Neural progenitor cell (in vitro differentiated cells): ENCODE measurements at places on chromosomes 3 and 15. TPM values are rescaled to one million over a fixed set of nuclear protein-coding genes. Genes with fewer than 3 reads are reported as not detected.

Gene THSD4
- total RNA-seq, result 2.0 and 2.4 TPM in 2 replicates

Gene SCN11A
- 0.69 and 0.81 TPM in 2 replicates for total RNA-seq

DNA sequence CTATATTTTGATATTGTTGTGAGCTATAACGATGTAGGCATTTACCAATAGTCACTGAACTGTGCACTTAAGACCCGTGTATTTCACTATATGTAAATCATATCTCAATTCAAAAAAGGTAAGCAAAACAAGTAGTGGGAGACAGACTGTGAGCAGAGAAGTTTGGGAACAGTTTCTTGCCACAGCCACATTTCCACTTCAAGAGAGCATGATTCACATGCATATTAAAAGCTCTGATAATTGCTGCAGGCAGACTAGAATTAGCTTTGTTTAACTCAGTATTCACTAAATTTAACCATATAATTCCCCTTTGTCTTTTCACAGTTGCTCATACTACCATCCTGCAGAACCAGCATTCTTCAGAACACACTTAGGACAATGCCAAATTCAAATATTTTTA is 168.4 kb upstream of the ZNF385D start:
- no peak overlapping the region for H3K4me3 ChIP-seq
- H3K4me1 ChIP-seq, result peaks cover 6% of the 10 kb centered on the region
- no peaks in the 10 kb centered on the region for H3K36me3 ChIP-seq
- no peak for DNase-seq

Gene GOLGA8J
- not detected in 2 replicates for total RNA-seq

Gene RHOV
- total RNA-seq, result 1.2 TPM in 1 of 2 replicates, not detected in the other

GRCh38 chr3:114904633-114905032 is 242.5 kb downstream of the ZBTB20 start:
- H3K27me3 ChIP-seq, result no peaks in the 10 kb centered on the region
- H3K36me3 ChIP-seq, result no peaks in the 10 kb centered on the region
- no peak for DNase-seq
- H3K4me1 ChIP-seq, result peaks cover 27% of the 10 kb centered on the region
- no peak overlapping the region for H3K4me3 ChIP-seq
- H3K27ac ChIP-seq, result no peak overlapping the region

- H3K36me3 ChIP-seq, result no peaks in the 10 kb centered on the region
- H3K27me3 ChIP-seq, result no peaks in the 10 kb centered on the region
- H3K4me3 ChIP-seq, result no peak overlapping the region
Measured at GRCh38 chr3:41434781-41435180, 235.5 kb downstream of the CTNNB1 start.

DNA sequence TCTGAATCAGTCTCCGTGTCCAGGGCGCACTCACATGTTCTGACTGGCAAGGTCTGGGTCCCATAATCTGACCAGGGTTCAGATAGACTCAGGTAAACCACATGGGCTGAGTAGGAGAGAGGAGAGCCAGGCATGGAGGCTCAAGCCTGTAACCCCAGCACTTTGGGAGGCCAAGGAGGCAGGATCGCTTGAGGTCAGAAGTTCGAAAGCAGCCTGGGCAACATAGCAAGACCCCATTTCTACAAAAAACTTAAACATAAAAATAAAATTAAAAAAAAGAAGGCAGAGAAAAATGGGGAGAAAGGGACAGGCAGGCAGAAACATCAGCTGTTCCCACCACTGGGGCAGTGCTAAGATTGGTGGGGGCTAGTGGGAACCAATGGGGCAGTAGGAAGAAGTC is 5.4 kb downstream of the TMEM43 start:
- no peaks in the 10 kb centered on the region for H3K36me3 ChIP-seq
- DNase-seq, result no peak
- H3K4me1 ChIP-seq, result no peaks in the 10 kb centered on the region
- no peak overlapping the region for H3K4me3 ChIP-seq
- no peaks in the 10 kb centered on the region for H3K27me3 ChIP-seq

Gene IGSF11
- total RNA-seq, result 2.7 and 4.1 TPM in 2 replicates

Gene HCLS1
- total RNA-seq, result not detected in 2 replicates

DNA sequence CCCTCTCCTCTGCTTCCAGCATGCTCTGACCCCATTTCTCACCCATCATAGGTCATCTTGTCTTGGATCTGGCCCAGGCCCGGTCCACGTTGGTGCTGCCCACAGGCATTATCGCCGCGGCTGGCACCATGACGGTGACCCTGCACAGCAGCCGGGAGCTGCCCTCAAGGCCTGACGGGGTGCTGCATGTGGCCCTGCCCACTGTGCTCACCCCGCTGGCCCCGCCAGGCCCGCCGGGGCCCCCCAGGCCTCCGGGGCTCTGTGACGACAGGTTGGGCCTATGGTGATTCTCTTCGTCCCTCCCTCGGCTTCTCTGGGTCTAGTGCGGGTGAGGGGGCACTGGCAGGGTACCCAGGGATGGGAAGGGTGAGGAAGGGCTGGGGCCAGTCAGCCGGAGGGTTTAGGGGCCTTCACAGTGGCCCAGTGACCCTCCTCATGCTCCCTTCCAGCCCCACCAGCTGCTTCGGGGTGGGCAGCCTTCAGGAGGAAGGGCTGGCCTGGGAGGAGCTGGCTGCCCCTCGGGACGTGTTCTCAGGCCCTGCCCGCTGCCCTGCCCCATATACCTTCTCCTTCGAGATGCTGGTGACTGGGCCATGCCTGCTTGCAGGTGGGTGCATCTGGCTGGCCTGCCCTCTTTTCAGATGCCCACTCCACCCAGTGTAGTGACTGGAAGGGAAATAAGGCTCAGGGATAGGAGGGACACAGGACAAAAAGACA is 3.9 kb downstream of the VWA5B2 start:
- peaks cover 4% of the 10 kb centered on the region for H3K4me1 ChIP-seq
- H3K27me3 ChIP-seq, result peaks cover 64% of the 10 kb centered on the region
- no peak for DNase-seq

DNA sequence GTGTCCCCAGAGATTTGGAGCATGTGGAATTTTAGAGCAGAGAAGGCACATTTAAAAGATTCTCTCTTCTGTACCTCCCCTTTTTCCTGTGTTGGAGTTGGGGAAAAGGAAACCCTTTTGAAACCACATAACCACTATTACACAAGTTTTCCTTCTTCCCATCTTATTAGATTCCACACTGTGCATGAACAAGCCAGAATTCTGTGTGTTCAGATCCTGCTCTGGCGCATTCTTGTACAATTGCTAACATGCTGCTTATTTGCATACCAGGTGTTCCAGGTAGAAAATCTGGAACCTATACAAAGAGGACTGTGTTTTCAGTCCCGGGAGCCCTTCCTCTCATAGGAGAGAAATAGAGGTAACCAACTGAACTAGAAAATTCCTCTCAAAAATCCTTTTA is 2.6 kb upstream of the CIB2 start:
- peaks cover 12% of the 10 kb centered on the region for H3K4me1 ChIP-seq
- no peak for DNase-seq
- no peak overlapping the region for H3K4me3 ChIP-seq
- H3K27me3 ChIP-seq, result no peaks in the 10 kb centered on the region

Gene ARNT2
- 15.7 and 20.1 TPM in 2 replicates for total RNA-seq

Gene CCDC39
- 0.24 and 3.3 TPM in 2 replicates for total RNA-seq

DNA sequence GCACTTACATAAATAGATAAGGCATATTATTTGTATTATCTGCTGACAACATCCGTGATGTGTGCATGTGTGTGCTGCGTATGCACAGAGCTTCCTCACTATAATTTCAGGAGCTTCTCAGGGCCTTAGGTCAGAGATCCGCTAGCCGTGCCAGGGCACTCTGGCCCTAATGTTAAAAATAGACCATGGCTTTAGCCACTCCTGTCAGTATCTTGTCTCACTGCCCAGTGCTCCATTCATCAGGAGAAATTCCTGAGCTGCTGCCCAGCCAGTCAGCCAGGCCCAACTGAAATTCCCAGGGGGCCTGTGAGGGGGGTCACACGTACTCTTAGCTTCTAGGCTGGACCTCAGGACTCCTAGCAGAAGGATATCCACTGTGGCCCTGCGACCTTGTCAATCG is 70.0 kb upstream of the ABHD2 start:
- H3K36me3 ChIP-seq, result no peaks in the 10 kb centered on the region
- no peak overlapping the region for H3K4me3 ChIP-seq
- no peak overlapping the region for H3K27ac ChIP-seq
- no peaks in the 10 kb centered on the region for H3K4me1 ChIP-seq
- DNase-seq, result no peak

DNA sequence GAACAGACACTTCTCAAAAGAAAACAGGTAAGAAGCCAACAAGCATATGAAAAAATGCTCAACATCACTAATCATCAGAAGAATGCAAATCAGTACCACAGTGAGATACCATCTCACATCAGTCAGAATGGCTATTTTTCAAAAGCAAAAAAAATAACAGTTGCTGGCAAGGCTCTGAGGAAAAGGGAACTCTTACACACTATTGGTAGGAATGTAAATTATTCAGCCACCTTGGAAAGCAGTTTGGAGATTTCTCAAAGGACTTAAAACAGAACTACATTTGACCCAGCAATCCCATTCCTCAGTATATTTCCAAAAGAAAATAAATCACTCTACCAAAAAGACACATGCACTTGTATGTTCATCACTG is 95.6 kb downstream of the APBA2 start:
- H3K27ac ChIP-seq, result no peak overlapping the region
- H3K4me1 ChIP-seq, result peaks cover 38% of the 10 kb centered on the region
- H3K36me3 ChIP-seq, result no peaks in the 10 kb centered on the region
- DNase-seq, result no peak
- H3K4me3 ChIP-seq, result no peak overlapping the region
- no peaks in the 10 kb centered on the region for H3K27me3 ChIP-seq

GRCh38 chr15:30929982-30930381 is 26.3 kb downstream of the FAN1 start:
- DNase-seq, result no peak
- no peaks in the 10 kb centered on the region for H3K4me1 ChIP-seq
- H3K4me3 ChIP-seq, result no peak overlapping the region
- no peaks in the 10 kb centered on the region for H3K36me3 ChIP-seq
